ENCODE measurements at places on chromosomes 7 and 10.
A peak's percentile ranks its signal among the peaks of the same experiment; 100 is the strongest.

GRCh38 chr10:44788147-44789129, 122.7 kb upstream of the TMEM72 start:
- DNase-seq, result no peak

DNA sequence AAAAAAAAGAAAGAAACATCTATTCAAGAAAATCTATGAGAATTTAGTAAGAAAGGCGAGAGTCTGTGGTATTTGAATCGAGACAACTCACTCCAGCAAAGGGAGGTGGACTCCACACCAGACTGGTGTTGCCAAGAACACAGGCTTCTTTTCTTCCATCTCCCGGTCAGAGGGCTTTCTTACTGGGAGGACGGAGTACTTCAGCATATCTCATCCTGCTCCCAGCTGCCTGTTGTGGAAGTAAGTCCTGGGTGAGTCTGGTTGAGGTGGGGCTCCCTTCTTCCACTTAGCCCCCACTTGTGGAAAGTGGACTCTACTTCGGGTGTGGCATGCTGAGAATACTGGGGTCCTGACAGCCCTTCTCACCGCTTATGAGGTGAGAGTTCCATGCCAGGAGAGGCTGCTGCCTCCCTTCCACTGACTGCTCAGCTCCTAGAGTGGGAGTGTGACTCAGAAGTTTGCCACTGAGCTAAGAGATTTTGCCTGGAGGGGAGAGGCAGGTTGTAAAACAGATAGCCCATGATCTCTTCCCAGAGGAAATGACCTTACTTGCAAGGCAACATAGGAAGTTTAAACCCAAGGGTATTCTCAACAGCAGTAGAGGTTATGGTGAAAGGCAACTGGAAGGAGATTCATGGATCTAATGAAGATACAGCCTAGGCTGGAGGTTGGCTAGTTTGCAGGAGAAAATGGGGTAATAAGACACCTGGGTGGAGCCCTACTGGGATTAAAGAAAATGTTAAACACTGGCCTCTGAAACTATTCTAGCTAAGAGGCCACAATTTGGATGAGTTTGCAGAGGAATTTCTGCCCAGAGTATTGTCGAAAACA, 3.5 kb upstream of the NACAD start:
- no peak for DNase-seq

GRCh38 chr7:92621026-92621540, 30.9 kb upstream of the FAM133B start:
- peak; percentile 89 for DNase-seq

GRCh38 chr7:88109612-88110011, 110.2 kb downstream of the SRI start:
- no peak for DNase-seq
